Caki2 (cell line): ENCODE measurements at places on chromosomes 2 and 18.

GRCh38 chr2:63983986-63984605, 35.1 kb downstream of the VPS54 start:
- no peak for DNase-seq

- DNase-seq: no peak
Observed at GRCh38 chr18:23438608-23439366, 14.3 kb upstream of the RIOK3 start.

DNA sequence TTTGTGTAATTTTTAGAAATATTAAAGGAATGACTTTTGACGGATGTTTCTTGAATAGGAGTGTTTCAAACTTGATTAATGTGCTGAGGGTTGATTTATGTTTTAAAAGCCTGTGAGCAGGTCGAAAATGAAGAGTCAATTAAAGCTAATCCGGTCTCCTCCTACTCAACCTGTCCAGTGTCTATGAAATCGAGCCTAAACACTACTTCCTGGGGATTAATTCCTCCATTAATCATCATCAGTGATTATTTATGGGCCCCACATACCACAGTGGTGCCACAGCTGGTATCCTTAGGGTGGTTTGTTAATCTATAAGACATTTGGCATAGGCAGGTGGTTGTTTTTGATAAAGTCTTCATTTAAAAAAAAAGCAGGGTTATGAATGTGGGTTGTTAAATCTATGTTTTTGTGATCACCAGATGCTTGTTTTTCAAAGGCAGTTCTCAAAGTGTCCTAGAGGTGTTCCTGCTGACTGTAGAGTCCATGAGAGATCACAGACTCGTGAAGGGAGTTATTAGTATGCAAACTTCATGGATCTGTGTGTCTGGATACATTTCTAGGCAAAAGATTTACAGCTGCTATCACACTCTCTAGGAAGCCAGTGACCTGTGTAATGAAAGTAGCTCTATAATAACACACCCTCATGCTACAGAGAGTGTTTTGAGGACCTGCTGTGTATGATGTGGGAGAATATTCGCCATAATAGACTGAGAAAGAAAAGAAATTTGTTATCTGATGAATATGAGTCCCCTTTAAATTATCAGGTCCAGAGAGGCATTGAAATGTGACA, 308.6 kb downstream of the AKAIN1 start:
- DNase-seq: no peak

DNA sequence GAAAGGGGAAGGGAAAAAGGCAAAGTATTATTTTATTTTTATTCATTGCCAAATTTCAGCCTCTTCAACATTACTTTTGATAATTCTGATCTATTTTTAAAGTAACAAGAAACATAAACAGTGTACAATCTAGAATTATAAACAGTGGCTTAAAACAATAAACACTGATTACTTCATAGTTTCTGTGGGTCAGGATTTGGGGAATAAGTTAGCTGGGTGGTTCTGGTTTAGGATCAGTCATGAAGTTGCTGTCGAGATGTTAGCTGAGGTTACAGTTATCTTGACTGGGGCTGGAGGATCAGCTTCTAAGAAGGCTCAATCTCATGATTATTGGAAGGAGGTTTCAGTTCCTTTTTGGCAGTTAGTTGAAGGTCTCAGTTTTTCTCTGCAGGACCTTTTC, 109.2 kb downstream of the SCN2A start:
- DNase-seq: no peak

- DNase-seq: no peak
Observed at GRCh38 chr2:223032187-223033142, 19.5 kb upstream of the KCNE4 start.

DNA sequence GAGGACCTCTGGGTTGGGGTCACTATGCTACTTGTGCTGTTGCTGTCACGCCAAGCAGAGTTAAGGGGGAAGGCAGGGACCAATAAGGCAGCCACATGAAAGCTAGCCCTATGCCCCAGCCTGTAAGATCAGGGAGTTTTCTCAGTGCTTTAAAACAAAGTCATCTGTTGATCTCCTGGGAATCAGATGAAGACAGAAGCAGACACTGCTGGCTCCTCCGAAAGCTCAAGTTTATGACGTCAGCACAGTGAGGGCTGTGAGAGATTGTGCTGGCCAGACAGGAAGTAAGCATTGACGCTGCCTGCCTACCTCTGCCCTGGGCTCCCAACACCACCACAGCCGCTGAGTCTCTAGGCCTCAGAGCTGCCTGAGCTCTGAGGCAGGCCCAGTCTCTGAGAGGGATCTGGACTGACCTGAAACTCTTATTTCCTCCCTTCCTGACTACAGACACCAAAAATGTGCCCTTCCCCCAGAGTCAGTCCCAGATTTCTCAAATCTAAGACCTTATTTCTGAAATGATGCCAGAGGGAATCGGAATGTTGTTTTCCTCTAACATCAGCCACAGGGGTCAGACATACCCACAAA, 118.1 kb upstream of the EPAS1 start:
- no peak for DNase-seq

DNA sequence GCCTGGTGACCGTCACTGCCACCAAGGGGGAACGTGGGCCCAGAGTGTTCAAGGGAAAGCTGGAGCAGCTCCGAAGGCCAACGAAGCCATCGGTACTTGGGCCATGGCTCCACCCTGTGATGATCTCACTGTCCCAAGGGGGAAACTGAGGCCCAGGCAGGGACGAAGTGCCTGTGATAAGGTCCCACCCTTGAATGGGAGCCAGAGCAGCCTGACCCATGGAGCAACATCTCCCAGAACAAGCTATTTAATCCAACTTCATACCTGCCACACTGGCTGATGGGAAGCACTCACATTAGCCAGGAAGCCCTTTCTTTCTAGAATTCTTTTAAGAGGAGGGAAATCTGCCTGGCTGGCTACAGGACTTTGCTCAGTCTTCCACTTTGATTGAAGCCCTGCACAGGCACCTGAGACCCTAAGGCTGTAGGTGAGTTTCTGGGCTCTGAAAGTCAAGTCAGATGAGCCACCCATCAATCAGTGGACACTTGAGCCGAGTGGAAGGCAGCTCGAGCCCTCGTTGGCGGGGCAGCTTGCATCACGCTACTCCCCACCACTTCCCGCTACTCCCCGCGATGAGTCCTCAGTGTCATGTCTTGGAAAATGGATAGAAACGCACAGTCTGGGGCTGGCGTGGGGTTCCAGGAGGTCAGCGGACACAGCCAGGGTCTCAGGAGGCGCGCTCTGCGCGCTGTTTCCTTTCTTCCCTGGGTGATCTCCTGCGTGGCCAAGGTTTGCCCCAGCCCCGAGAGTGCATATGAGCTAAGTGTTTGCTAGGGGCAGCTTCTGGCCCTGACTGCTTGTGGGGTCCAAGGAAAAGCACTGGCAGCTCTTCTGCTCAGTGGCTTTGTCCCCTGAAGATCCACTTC, 2.5 kb upstream of the HS6ST1 start:
- DNase-seq: no peak

- no peak for DNase-seq
Observed at GRCh38 chr2:164797627-164798026, 44.0 kb downstream of the COBLL1 start.

DNA sequence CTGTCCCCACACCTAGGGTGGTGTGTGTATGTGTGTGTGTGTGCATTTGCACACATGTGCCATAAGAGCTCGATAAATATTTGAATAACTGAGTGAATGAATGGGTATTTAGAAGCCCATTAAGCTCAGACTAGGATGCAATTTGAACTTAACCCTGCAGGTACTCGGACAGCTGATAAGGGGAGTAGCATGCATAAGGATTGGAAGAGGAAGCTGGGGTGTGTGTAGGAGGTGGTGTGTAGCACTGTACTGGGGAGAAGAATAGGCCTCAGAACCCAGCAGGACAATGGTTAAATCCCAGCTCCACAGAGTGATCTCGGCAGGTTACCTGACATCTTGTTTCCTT, 1.8 kb upstream of the KCNF1 start:
- no peak for DNase-seq

DNA sequence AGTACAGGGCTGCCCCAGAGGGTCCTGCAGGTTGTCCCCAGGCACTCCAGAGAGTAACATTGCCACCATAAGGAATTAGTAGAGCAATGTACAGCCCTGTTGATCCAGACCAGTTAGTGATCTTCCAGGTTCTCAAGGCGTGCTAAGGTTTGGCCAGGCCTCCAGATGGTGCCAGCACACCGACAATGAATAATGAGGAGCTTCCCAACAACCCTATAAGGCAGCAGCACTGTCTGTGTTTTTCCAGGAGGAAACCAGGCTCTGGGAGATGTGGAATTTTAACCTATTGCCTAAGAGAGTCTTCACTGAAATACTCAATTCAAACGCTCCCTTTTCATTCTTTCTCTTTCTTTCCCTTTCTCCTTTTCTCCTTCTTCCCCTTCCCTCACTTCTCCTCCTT, 122.1 kb downstream of the MGAT5 start:
- peak; percentile 2 for DNase-seq

GRCh38 chr2:229943171-229943570, 20.9 kb downstream of the FBXO36 start:
- no peak for DNase-seq

DNA sequence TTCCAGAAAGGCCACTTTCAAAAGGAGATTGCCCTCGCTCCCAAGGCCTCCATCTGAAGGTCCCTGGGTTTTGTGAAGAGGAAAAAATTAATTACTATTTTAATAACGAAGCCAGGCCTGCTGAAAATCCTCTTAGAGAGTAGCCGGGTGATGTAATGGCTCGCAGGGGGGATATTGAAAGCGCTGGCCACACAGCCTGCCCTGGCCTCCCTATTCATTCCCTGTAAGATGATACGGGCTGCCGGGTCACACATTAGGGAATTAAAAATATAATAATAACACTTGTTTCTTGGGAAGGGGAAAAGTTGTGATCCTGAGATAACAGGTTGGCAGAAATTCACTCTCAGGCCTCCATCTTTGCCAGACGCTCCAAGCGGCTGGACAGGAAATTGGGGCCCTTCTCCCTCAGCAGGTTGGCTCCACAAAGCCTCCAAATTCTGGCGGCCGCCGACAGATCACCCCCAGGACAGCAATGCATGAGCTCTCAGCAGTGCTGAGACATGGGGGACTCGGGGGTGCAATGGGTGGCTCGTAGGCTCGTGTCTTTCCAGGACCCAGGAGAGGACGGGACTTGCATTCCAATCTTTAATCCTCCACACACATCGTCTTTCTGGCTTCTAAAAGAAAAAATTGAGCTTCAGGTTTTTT, 299.9 kb upstream of the SALL3 start:
- no peak for DNase-seq

DNA sequence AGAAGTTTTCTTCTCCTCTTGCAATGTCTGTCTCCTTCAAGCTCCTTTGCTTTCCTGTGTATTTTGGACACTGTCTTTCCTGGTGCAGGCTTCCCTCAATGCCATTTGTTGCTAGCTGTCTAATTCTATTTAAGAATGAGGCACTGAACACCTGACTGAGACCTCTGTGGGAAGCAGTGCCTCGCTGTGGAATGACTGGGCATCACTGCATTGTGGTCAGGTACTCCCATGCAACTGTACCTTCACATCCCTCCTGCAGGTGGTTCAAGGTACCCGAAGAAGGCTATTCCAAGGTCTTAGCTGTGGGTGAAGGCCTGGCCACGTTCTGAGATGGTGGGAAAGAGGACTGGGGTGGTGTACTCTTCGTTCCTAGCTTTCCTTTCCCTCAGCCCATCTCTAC, 152.8 kb upstream of the CTAGE1 start:
- no peak for DNase-seq

DNA sequence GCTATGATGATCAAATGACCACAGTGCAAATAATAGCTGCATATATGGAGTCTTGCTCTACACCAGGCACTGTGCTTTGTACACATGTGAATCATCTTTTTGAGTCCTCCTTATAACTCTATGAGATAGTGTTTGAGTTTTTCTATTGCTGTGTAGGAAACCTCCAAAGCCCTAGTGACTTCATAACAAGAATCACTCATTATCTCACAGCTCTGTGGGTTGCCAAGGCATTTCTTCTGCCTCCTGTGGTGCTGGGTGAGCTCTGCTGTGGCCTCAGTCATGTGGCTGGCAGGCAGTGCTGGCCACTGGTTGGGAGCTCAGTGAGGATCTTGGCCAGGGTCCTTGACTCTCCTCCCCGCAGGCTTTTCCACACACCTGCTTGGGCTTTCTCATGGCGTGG, 153.4 kb downstream of the CAPN13 start:
- DNase-seq: no peak

GRCh38 chr2:240795454-240795853, 24.6 kb downstream of the KIF1A start:
- DNase-seq: no peak

DNA sequence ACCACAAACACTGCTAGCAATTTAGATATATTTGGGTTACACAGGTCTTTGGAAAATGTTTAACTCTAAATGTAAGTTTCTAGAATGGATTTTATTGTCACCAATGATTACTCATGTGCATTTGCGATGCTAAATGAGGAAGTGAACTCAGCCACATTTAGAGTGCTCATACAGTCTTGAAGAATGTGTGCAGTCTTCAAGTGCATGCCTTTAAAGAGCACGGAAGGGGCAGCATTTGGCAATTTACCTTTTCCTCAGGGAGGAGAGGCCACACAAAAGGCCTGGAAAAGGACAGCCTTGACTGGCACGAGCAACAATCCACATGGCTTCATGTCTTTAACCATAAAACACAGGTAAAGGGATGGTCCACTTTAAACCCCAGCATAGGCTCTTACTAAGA, 78.5 kb upstream of the STK17B start:
- no peak for DNase-seq

DNA sequence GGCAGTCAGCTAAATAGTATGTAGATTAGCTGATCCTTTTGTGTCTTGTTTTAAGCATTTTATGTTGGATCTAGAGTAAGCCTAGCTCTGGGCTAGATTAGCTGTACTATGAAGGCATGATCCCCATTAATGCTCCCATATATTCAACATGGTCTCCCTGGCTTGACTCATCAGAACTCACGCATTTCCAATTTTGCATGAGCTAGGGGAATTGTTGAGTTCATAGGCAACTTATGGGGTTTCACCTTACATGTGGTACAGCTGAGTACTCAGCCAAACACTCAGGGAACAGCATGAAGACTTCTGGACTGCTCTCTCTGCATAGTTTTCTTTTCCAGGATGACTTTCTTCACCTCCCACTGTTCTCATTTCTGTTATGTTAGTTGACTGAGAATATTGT, 248.2 kb downstream of the TMX3 start:
- no peak for DNase-seq

GRCh38 chr2:103667335-103667884, 905.6 kb downstream of the TMEM182 start:
- peak; percentile 77 for DNase-seq

- DNase-seq: no peak
Observed at GRCh38 chr2:127012215-127012614, 94.7 kb downstream of the BIN1 start.

- DNase-seq: no peak
Observed at GRCh38 chr18:69088973-69089372, 291.1 kb downstream of the CCDC102B start.

- no peak for DNase-seq
Observed at GRCh38 chr2:223884399-223884798, 47.0 kb upstream of the AP1S3 start.

- no peak for DNase-seq
Observed at GRCh38 chr2:222751821-222752719, 80.6 kb downstream of the MOGAT1 start.

DNA sequence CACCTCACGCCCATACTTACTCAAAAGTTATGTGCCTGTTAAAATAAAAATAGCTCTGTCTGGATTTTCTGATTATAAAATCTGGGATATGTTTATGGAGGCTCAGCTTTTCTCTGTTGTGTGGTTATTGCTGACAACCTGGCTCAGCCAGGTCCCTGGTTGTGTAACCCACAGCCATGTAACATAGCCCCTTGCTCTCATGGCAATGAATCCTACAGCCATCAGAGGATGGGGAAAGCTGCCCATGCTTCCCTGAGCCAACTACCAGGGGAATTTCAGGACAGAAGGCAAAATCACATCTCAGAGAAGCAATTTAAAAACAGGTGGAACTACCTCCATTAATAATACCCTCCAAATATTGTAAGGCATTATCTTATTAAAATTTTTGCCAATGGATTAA, 29.7 kb downstream of the ST8SIA5 start:
- no peak for DNase-seq

- DNase-seq: peak; percentile 12
Observed at GRCh38 chr2:120470041-120470965, 124.4 kb downstream of the INHBB start.
